ENCODE measurements at places on chromosomes 4 and X.

DNA sequence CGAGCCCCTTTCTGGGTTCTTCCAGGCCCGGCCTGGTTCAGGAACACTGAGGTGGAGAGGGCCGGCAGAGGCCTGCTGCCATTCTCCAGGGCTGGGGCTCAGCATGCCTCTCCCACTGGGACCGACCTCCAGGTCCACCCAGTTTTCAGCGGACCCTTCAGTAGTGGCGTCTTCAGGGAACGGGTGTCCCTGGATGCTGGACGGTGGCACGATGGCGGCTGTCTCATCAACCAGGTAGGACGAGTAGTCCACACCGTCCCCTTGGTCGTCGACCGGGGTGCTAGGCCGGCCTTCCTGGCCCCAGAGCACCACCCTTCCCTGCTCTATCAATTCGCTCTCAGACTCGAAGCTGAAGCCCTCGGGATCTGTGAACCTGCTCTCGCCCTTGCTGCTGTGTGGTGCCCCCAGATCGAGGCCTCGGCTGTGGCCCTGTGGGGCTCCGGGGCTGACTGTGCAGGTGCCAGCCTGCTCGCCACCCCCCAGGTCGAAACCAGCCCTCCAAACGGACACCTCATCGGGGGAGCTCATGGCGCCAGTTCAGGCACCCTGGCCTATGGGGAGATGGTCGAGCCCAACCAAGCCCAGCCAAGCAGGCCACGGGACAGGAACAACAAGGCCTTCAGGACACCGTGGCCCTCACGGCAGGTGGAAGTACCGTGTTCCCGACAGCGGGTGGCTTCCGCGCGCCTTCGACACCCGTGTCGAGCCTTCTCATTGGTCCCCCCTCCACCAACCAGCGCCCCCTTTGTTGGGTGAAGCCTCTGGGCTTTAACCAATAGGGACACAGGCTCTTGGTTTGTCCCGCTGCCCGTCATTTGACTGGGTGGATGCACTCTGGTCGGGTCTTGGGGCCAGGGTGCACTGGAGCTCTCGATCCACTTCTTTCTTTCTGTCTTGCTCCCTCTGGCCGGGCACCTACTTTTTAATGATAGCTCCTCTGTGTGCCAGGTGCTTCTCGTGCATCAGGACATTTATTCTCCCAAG lies 814 bp upstream of the LOC101059915 start:
- DNase-seq = no peak

DNA sequence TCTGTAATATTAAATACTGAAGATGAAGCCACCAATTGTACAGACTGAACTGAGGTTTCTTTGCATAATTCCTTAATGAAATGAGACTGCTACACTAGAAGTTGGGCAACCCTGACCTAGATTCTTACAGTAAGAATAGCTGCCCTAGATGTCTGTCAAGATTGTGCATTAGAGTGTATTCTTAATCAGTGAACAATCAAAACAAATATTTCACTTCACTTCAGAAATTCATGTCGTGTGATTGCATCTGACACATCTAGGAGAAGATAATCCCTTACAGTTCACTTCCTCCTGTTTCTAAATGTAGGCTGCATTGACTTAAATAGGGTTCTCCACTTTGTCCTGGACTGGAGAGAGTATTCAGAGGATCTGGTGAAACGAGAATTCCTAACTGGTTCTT lies 283.1 kb downstream of the HNRNPD start:
- no peak for DNase-seq

- DNase-seq = no peak
These were observed 57.3 kb downstream of the NPNT start for GRCh38 chr4:105952591-105952990.

GRCh38 chr4:44235897-44236296 lies 212.7 kb downstream of the KCTD8 start:
- no peak for DNase-seq

- no peak for DNase-seq
These were observed 38.8 kb downstream of the CHIC2 start for GRCh38 chr4:54025582-54025981.

- DNase-seq = no peak
These were observed 383.6 kb downstream of the ADGRL3 start for GRCh38 chr4:61583696-61584095.

DNA sequence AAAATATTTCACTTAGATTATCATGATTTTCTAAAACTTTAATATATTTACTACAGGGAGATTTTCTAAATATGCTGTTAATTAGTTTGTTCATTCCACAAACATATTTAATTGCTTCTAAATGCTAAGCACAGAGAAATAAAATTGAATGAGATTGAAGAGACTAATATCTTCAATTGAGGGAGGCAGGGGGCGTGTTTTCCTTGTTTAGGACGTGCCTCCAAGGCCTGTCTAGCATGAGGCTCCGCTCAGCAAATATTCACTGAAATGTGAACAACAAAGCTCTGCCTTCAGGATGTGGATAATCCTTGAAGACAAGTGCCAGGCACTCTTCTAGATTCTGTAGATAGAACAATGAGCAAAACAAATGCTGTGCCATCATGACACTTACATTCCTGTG lies 98.1 kb downstream of the TSPAN5 start:
- DNase-seq = no peak
